ENCODE measurements at places on chromosomes 3 and 15.

GRCh38 chr15:75836959-75837334 is 6.3 kb upstream of the UBE2Q2 start:
- DNase-seq: peak; percentile 86

DNA sequence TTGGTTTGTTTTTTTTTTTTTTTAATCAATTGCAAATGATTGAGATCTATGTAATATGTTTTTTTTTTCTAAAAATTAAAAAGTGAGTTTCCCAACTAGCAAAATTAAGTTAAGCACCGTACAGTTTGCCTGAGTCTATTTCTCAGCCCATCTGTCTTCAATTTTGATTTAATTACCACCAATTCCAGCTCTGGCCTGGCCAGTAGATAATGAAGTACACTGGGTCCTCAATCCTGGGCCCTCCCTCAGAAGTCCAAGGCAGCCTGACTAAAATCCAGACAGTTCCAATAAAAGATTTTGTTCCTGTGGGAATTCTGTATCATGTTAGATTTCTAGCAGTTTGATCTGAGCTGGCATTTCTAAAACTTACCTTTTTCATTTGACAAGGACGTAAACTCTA is 887.2 kb downstream of the NAALADL2 start:
- no peak for DNase-seq

DNA sequence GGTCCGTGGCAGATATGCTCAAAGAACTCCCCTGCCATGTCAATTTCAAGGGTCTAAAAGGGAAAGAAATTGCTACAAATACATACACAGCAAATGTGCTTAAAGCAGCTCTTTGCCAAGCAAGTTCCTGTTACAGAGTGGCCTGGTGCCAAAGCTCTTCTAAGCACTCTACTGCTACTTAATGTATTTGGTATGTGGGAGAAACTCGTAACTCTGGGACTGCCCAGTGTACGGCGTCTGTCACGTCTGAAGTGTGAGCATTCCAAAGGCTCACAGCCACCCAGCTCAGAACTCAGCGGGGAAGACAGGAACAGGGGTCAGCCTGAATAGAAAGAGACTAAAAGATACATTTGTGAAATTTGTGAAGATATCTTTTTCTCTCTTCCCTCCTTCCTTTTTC is 54.6 kb downstream of the RBMS3 start:
- DNase-seq: peak; percentile 98

GRCh38 chr3:49967291-49967690 is 27.3 kb downstream of the RBM6 start:
- no peak for DNase-seq

DNA sequence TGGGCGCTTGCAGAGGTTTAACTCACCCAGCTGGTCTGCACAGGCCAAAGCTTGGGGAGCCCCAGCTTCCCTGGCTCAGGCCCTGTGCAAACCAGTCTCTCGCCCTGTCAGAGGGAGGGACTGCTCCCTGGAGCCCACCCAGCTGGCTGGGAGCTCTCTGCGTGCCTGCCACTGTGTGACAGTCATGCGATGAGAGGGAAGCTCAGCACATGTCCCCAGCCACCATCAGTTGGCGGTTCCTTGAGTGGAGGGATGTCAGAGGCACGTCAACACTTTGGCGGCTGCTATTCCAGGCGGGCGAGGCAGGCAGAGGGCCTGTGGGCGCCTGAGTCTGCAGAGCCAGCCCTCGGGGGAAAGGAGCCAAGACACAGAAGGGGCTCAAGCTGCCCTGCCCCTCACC is 324.6 kb downstream of the UACA start:
- DNase-seq: no peak

GRCh38 chr3:121648219-121648958 is 12.3 kb downstream of the HCLS1 start:
- no peak for DNase-seq

DNA sequence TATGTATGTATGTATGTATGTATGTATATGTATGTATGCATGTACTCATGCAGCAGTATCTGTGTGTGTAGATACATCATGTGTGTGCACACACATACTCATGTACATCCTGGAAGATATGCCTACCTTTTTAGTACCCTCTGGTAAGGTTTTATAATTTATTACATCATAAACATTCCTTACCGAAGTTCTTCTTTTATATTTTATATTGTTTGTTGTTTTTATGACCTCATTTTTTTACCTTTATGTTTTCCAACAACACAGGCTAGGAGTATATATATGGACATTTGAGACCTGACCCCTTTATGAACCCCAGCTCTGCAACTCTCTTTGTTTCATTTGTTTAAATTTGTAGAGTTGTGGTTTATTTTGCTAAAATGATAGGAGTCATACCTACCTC is 263.5 kb downstream of the ADAMTSL3 start:
- DNase-seq: no peak

Data from RPMI7951 (cell line).